ENCODE measurements at places on chromosomes 16 and 17.

DNA sequence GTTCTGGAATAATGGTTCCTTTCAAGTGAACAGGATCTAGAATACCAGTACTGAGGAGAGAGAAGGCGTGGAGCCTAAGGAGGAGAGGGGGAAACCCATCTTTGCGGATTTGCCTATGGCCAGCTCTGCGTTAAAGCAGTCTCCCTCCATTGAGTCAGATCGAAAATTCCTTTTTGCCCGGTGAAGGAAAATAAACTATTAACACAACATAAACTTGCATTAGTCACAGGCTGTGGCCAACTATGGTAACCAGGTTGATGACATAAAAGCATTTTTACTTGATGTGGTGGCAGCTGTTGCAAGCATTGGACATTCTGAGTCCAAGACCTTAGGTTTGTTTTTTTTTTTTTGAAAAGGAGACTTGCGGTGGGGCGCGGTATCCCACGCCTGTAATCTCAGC, 8.9 kb downstream of the LDAF1 start:
- no peak for DNase-seq

- no peak for DNase-seq
Observed at GRCh38 chr17:50803676-50804075, 31.7 kb upstream of the WFIKKN2 start.

DNA sequence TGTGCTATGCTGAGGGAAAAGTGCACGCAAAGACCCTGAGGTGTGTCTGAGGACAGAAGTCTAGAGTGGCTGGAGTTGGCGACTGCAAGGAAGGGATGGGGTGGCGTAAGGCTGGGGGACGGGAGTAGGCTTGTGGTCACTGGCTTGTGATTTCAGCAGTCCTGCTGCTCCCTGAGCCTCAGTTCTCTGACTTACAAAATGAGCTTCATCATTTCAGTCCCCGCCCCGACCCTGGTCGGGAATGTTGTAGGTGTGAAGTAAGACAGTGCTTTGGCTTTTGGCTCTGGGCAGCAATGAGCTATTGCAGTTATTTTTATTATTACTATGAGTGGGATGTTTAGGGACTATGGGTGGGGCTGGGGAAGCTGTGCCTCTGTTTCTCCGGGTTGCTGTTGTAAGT, 8.6 kb downstream of the ADGRG1 start:
- no peak for DNase-seq

DNA sequence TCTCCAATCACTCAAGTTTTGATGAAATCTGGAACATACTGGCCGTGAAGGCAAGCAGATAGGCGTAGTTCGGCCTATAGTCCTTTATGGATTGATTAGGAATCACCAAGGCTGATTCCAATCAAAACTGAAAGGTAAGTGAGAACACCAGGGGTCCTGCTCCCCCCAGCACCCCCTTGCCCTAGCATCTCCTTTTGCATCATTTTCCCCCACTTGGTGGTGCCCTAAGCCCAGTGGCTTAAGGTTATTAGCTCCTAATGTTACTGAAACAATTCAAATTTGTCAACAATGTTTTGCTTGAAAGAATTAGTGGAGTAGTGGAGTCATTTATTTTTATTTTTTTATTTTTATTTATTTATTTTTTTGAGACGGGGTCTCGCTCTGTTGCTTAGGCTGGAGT, 4.9 kb downstream of the SLFN14 start:
- no peak for DNase-seq

DNA sequence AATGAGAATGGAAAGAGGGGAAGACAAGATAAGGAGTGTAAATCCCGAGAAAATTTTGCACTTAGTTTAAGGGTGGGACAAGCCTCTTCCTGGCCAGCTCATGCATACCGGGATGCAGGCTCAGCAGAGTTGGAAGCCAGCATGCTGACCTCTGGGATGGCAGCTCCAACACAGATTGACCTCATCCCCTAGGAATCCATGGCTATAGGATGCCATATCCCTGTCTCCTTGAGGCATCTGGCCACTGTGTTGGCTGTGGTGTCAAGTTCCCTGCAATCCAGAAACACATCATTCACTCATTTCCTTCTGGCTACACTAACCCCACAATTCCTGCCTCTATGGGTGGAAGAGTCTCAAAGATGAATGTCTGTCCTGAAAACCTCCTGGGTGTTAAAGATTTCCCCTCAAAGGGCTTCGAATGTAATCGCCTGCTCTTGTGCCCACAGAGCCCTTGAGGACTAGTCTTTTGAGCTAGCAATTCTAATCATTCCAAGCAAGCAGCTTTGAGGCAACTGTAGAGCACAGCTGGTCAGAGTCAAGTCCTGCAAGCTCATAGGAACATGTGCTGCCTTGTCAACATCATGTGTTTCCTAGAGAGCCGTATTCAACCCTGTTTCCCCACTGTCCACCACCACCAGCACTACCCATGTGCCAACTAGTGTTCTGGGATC, 141.4 kb downstream of the PMP22 start:
- no peak for DNase-seq

DNA sequence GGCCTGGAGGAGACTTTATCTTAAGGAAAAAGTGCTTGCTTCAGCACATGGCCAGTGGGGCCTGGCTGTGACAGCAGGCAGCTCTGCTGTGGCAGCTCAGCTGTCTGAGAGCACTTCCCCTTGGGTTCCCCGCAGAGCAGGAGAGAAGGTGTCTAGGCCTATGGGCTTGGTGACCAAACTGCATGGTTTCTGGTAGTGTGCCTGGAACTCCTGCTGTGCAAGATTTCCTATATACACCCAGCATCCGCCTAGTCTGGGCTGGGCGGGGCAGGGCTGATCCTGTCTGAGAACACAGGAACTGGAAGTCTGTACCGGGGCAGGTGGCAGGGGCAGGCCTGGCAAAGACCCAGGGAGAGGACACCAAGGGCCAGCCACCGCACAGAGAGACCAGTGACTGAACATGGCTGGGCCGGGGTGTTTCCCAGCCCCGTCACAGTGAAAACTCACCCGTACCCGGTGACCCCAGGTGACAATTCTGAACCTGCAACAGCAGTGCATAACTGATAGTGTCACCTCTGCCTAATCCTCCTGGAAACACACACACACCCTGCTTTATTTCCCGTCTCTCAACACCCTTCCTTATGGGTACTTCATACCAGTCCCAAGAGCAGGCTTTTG, 39.3 kb downstream of the CHD9 start:
- peak; percentile 2 for DNase-seq

- no peak for DNase-seq
Observed at GRCh38 chr17:82029391-82029790, 2.1 kb upstream of the RAC3 start.

DNA sequence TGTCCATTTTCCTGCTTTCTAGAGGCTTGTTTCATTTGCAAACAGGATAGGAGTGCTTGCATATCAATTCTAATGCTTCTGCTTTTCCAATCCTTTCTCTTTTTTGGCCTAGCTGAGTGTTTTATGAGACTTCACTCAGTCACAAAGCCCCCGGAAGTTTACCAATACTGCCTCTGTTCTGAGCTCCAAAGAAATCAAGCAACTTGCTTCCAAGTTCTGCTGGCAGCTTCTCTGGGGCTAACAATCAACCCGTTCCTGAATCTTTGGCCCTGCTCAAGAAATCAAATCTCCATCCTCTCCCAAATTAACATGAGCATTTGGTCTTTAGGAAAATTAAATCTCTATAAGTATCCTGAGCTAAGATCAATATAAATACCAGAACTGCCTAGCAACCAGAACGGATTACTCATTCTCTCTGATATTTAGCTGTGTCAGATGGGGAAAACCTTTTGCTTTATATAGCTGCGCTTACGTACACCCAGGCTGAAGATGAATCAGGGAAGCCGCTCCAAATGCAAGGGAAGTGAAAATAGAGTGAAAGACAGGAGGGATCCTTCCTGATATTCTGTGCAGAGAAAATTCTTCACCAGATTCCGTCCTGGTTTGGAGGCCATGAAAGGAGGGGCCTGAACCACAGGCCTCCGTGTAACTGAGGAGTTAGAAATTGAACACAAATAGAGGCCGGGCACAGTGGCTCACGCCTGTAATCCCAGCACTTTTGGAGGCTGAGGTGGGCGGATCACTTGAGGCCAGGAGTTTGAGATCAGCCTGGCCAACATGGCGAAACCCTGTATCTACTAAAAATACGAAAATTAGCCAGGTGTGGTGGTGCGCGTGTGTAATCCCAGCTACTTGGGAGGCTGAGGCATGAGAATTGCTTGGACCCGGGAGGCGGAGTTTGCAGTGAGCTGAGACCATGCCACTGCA, 23.3 kb upstream of the GRB2 start:
- no peak for DNase-seq

DNA sequence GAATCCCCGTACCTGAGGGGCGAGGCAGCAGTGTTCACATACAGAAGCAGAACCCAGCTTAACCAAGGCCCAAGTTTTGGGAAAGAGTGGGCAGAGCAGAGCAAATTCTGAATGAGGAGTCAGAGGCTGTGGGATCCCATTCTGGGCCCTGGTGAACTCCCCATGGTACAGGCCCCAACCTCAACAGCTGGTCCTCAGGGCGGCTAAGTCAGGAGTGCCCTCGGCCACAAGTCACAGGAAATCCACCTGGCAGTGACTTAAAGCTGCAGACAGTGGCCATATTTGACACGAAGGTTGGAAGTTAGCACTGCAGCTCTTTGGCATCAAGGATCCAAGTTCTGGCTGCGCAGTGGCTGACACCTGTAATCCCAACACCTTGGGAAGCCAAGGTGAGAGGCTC, 237.1 kb downstream of the PARN start:
- no peak for DNase-seq

DNA sequence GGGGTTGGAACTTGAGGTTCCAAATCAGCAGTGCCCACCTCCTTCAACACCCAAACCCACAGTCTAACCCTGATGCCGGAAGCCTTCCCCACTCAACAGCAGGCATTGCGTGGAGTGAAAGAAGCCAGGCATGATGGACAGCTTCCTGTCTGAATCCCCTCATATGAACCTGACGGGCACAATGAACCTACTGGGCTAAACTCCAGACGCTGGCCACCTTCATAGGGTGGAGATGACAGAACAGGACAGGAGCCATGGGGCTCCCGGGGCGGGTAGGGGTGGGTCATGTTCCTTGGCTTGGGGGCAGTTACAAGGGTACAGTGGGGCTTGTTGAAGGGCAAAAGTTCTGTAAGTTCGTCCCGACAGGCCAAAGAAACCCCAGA, 460 bp upstream of the HSBP1 start:
- DNase-seq = no peak

- no peak for DNase-seq
Observed at GRCh38 chr16:28250999-28251398, 39.2 kb upstream of the XPO6 start.

DNA sequence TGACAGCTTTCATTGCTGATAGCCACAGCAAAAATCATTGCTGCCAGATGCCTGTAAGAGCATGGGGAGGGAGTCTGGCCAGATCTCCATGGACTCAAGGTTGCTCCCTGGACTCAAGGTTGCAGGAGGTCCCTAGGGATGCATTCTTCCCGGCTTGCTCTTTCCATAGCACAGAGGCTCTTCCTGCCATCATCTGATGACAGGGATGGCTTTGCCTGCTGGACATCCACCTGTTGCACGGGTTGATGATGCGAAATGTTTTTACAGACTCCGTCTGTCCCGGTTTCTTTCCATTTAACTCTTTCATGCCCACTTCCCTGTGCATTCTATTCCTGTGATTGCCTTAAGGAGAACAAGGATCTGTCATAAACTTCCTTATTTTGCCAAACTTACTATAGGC, 115.6 kb upstream of the HSBP1 start:
- no peak for DNase-seq

- DNase-seq = no peak
Observed at GRCh38 chr17:7846765-7847661, 7.9 kb upstream of the TMEM88 start.

- DNase-seq = no peak
Observed at GRCh38 chr17:9236286-9237052, 215.2 kb downstream of the NTN1 start.

- no peak for DNase-seq
Observed at GRCh38 chr16:86734543-86735460, 156.5 kb downstream of the FOXL1 start.

- no peak for DNase-seq
Observed at GRCh38 chr17:81428121-81428515, 32.9 kb downstream of the BAHCC1 start.

DNA sequence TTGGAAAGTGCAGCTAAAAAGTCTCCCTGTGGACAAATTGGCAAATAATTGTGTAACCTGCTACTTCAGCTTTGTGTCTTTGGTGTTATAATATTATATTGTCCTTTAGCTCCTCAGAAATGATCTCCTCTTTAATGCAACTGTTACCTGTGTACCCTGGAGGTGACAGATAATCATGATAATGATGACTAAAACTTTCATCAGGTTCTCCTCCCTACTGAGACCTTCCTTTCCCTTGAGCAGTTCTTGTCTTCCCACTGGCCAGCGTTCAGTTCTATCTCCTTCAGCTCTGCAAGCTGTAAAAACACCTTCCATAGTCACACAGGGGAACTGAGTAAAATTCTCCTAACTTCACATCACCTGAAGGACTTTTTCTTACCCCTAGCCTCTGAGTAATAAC, 14.7 kb downstream of the KRT12 start:
- no peak for DNase-seq

- peak; percentile 5 for DNase-seq
Observed at GRCh38 chr17:18038149-18038850, 668 bp downstream of the ATPAF2 start.

DNA sequence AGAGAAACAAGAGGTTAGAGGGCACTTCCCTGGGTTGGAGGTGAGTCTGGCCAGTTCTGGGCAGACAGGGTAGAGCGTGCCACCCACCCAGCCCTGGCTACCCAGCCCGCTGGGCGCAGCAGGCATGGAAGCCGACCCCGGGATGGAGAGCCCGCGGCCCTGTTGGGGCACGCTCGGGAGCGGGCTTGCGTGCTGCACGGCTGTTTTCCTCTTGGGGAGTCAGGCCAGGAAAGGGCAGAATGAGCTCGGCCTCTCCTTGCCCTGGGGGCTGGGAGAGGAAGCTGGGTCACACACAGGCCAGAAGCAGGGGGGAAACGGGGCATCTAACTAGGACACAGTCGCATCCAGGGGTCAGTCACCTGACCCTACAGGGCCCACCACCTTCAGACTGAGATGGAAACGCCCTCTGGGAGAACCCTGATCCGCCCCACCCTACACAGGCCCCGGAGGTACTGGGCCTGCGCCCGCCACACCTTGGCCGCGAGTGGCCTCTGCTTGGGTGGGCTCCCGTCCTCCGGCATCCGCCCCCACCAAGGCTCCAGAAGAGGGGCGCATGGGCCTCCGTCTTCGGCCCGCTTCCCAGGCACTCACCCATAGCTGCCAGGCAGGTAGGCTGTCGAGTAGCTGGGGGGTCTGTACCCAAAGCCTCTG, 1.2 kb downstream of the SOX15 start:
- DNase-seq = no peak

DNA sequence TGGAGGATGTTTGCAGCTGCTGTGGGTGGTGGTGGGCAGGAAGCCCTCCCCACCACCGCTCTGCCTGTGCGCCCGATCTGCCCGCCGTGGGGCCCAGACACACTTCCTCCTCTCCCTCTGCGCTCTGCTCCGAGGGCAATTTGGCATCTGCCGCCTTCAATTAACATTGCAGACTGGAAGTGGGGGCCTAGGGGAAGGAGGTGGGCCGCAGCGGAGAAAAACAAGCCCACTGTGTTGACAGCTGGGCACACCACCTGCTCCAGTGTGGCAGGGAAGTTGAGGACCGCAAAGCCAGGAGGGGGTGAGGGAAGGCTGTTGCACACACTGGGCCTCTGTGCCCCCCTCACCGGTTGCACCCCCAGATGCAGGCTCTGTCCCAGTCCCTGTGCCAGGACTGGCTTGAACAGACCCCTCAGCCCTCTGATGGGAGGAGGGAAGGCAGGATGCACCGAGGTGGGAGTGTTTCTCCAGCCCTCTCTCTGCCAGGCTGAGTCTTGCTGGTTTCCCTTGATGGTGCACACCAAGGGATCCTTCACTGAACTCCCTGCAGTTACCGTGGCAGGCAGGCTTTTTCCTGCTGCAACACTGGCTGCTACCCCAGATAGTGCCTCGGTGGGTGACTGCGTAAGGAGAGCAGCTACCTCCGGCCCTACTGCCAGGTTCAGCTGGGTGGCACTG, 72.8 kb upstream of the MED9 start:
- DNase-seq = no peak

All from activated T-helper 1 cell treated with anti-CD3 and anti-CD28 coated beads, Interleukin-12 subunit alpha, Interleukin-12 subunit beta, Interleukin-2, Interleukin-4 antibody, amounts not matched to agents 30 ng/mL and 10 ng/mL and 1 ng/mL, durations not matched to agents 14 hours and 24 hours and 36 hours (primary cell).